ENCODE measurements at places on chromosomes 4 and X. TPM values are rescaled to one million over a fixed set of nuclear protein-coding genes. Genes with fewer than 3 reads are reported as not detected.

DNA sequence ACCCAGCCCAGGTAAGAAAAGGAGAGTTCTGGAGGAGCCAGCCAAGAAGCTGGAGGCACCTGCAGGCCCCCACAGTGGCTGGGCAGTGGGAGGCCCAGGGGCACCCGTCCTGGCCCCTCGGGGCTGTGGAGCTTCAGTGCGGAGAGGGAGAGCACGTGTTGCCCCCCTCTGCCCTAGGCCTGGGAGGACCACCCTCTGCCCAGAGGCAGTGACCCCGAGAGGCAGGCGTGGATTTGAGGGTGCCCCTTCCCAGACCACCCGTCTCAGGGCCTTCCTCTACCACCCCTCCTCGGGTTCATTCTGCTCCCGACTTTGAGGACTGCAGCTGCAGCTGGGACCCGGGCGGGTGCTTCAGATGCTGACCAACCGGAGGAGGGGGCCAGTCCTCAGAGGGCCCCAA, 12.1 kb upstream of the HGFAC start:
- no peak for DNase-seq

DNA sequence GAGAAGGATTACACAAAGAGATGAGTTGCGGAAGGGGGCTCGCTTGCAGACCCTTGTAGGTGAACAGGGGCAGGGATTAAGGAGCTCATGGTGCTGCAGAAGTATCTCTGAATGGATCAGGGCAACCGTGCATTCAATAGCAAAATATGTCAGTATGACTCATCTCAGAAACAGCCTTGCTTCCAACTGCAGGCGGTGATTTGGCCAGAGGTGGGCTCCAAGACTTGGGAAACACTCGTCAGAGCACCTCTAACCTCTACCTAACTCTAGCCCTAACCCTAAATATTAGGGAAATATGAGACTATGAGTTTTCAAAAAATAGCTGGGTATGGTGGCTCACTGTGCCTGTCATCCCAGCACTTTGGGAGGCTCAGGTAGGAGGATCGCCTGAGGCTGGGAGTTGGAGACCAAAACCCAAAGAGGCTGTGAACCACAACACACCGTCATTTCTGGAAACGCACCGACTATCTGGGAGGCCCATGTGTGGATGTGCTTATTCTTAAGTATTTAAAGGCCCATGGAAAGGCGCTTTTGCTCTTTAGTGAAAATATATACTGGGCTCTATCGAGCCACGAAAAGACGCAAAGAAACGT, 102.6 kb downstream of the DHRSX start:
- DNase-seq, result no peak

DNA sequence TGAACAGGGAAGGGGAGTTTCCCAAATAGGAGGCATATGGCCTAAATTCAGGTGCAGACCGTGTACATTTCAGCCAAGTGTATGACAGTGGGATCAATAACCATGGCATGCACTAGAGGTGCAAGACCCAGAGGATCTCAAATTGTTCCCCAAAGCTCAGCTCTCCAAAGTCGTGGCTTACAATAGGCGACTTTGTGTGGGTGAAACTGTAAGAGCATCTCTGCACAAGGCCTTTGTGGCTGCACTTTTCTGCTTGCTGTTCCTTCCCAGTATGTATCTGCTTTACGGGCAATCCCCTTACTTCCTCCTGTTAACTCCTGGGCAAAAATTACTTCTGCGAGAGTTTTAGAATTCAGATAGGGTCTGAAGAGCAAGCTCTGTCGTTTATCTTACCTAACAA, 518.3 kb upstream of the ZFP42 start:
- DNase-seq, result no peak

SSX4 gene
- total RNA-seq, result not detected

DCAF16 gene
- 63.1 TPM for total RNA-seq

Measured in progenitor cell of endocrine pancreas (in vitro differentiated cells).